Mesothelial cell of epicardium (in vitro differentiated cells): ENCODE measurements at places on chromosomes 11 and 22. TPM values are rescaled to one million over a fixed set of nuclear protein-coding genes. Genes with fewer than 3 reads are reported as not detected.
A peak's percentile ranks its signal among the peaks of the same experiment; 100 is the strongest.

DNA sequence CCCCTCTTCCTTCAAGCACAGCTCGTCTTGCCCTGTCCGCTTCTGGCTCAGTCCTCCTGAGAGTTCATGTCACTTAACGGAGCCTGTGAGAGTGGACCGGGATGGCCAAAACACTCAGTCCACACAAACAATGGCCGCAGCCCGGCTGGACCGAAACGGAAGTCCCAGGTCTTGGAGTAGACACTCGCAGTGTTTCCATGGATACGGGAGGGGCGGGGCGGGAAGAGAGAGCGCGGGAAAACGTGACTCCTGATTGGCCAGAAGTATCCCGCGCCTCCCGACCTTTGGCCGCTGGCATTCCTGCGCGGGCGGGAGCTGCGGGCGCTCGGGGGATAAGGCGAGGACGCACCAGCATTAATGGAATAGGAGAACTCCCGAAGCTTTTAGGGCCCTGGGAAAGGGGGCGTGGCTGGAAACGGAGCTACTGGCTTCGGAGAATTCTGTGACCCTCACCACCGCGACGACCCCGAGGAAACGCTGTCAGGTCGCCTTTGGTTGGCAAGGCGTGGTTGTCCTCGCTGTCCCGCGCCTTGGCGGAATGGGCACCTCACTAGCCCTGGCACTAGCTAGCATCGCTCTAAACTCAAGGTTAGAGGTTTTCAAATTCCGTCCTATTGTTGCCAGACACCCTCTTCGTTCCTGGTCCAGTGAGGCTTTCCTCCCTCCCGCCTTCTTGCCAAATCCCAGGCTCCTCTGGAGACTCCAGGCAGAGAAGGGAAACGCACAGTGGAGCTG, at the start of the genes NLRP14 and ZNF214:
NLRP14 (plus strand) TSS at position 297 of the 735 bp plus-strand sequence. CDS start 18,108 bp downstream, outside the sequence.
ZNF214 (minus strand) TSS at position 164 of the 735 bp plus-strand sequence. CDS start 17,511 bp downstream, outside the sequence.
- peaks cover 18% of the 10 kb centered on the region for H3K4me1 ChIP-seq
- H3K4me3 ChIP-seq = peak within 1 kb of the TSS; percentile 100
- peak; percentile 76 for DNase-seq

SLC43A3 gene
- total RNA-seq = 11.8 to 13.3 TPM (median 12.9 TPM) in 3 replicates

DNA sequence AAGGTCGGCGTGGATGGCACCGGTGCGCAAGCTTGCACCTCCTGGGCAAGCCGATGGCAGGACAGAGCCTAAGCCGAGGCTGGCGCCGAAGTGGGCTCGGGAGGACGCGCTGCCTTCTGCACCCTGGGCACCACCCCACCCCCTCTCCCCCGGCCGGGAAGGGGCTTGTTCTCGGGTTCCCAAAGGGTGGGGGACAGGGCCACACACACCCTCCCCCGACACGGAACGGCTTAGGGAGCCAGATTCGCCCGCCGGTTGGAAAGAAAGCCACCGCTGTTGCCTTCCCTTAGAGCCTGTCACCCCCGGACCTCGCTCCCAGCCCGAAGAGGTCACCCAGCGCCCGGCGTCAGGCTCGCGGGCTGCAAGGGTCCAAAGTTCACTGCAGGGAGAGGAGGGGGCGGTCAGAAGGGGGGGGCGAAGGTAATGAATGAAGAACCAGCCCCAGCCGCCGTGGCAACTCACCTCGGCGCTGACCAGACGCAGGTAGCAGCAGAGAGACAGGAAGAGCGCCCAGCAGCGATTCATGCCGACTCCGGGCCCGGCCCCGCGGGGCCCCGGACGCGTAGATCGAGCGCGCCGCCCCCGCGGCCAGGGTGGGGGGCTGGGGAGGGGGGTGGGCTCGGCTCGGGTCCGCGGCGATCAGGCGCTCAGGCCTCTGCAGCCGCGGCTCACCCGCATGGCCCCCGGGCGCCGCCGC, 1.2 kb downstream of the PDGFB start:
- peaks cover 35% of the 10 kb centered on the region for H3K4me1 ChIP-seq
- DNase-seq = no peak
- peak overlapping the region; percentile 91 for H3K27ac ChIP-seq
- H3K27me3 ChIP-seq = peaks cover 35% of the 10 kb centered on the region
- H3K36me3 ChIP-seq = no peaks in the 10 kb centered on the region

ACR gene
- 1.0 to 2.2 TPM (median 1.2 TPM) in 3 replicates for total RNA-seq

DNA sequence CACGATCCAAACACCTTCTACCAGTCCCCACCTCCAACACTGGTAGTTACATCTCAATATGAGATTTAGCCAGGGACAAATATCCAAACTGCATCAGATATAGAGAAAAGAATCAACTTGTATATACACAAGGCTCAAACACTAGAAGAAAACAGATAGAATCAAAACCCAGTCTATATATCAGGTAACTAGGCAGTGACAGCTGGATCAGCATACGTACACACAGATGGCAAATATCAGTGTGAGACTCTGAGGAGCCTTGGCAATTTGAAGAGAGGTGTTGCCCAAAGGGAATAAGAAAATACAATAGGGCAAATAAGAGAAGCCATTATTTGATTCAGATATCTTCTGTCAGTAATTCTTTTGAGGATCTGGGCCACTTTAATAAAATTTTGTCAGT, 951.3 kb upstream of the CHORDC1 start:
- H3K27me3 ChIP-seq = no peaks in the 10 kb centered on the region
- H3K4me3 ChIP-seq = no peak overlapping the region
- H3K27ac ChIP-seq = no peak overlapping the region
- no peak for DNase-seq

OVOL1 gene
- total RNA-seq = 3.9 to 4.7 TPM (median 4.3 TPM) in 3 replicates

- peaks cover 14% of the 10 kb centered on the region for H3K36me3 ChIP-seq
- no peak for DNase-seq
- peaks cover 14% of the 10 kb centered on the region for H3K4me1 ChIP-seq
Observed at GRCh38 chr22:19966908-19967750, 25.5 kb upstream of the TXNRD2 start.

DNA sequence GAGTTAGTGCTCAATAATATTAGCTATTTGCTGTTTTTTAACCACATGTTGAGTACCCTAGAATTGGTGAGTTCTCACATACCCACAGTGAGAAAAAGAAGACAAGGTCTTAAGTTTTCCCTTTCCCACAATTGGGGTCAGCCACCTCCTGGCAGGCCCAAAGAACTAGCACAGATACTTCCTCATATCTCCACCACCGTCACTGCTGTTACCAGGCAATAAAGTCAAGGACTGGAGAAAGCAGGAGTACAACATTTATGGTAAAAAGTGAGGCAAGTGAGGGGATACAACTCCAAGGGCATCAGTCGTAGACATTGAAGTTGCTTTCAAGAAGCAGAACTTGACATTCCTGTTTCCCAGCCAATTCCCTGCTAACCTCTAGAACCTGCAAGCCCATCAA, 19.6 kb downstream of the ELP4 start:
- no peak overlapping the region for H3K27ac ChIP-seq
- no peak overlapping the region for H3K4me3 ChIP-seq
- peaks cover 10% of the 10 kb centered on the region for H3K36me3 ChIP-seq
- H3K27me3 ChIP-seq = no peaks in the 10 kb centered on the region
- H3K4me1 ChIP-seq = peaks cover 6% of the 10 kb centered on the region

GRCh38 chr11:111911563-111912401, at the start of gene CRYAB:
CRYAB (minus strand) TSS chr11:111911770; CDS start chr11:111911724, 46 bp downstream.
- no peaks in the 10 kb centered on the region for H3K36me3 ChIP-seq
- no peak within 1 kb of the TSS for H3K4me3 ChIP-seq
- peak; percentile 51 for DNase-seq
- peak within 1 kb of the TSS; percentile 78 for H3K27ac ChIP-seq
- H3K27me3 ChIP-seq = peaks cover 4% of the 10 kb centered on the region

- no peak overlapping the region for H3K4me3 ChIP-seq
- no peak for DNase-seq
- H3K27me3 ChIP-seq = peaks cover 14% of the 10 kb centered on the region
- H3K4me1 ChIP-seq = no peaks in the 10 kb centered on the region
Observed at GRCh38 chr11:116384876-116385275, 387.9 kb downstream of the BUD13 start.
